ENCODE measurements at places on chromosomes 5 and 9.

DNA sequence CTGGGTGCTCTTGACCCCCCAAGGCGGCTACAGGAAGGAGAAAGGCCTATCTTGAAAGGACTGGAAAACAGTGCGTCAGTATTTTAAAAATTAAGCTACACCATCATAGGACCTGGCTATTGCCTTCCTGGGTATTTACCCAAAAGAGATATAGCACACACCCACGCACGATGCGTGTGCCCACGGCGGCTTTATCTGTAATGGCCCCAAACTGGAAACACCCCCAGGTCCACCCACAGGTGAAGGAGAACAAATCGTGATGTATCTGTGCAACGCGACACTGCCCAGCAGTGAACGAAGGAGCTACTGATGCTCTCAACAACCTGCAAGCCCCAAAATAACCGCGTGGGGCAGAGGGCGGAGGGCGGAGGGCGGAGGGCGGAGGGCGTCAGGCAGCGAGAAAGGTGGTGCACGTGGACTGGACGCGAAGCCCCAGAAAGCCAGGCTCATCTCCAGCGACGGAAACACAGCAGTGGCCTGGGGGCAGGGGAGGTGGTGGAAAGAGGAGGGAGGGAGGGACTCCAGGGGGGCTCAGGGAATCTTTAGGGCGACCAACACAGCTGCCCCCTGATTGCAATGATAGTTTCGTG lies 12.4 kb upstream of the PTGDS start:
- no peak for DNase-seq

DNA sequence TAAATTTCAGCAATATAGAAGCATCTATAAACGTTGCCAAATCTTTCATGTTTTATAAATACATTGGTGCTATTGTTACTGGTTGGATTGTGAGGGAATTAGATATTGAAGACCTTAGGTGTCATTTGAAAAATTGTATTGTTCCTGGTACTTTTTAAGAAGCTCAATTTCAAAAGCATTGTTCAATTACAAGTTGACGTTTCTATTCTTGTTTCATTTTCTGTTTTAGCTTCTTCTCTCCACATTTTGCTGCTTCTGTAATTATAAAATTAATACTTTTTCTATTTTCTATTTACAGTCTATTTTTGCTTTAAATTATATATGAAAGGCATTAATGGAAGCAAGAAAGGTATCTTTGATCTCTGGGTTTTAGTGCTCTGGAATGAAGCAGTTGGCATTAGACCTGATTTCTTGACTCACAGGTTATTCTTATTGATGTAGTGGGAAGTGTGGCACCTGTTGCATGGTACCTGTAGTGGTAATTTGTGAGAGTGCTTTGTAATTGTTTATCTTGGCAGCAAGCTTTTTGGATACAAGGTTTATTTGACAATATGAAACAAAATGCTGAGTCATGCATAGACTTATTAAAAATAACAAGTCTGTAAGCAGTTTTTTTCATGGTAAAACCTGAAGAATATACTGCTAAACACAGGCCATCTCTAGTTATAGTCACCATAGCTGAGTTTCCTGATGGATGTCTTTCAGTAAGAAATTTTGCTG lies 13.2 kb downstream of the MACIR start:
- no peak for DNase-seq

DNA sequence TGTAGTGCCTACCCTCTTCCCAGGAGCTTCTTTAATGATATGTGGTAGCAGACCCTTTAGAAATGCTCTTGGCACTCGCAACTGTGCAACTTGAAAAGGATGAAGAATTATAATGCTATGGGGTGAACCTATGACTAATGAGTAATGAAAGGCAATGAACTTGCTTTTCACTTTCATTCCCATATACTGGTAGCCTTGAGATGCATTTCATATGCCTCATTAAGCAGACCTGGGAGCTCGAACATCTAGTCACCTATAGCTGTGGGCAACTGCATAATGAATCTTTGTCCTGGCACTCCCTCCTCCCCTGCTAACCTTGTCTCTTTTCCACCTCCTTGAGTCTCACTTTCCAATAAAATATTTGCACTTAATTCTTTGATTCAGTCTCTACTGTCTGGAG lies 605.9 kb upstream of the DAB2 start:
- DNase-seq = no peak

DNA sequence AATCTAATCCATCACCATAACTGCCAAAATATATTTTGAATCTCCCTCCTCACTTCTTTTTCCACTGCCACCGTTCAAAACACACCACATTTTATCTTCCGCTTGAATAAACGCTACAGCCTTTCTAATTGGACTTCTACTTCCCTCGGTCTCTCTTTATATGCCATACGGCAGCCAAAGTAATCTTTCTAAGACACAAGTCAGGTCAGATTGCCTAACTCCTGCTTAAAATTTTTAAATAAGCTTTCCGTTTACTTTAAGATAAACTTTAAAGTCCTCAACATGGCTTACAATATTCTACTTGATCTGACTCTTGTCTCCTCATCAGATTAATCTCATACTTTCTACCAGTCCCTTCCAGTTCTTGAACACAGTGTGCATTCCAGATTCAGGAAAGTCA lies 9.7 kb downstream of the AFF4 start:
- no peak for DNase-seq

DNA sequence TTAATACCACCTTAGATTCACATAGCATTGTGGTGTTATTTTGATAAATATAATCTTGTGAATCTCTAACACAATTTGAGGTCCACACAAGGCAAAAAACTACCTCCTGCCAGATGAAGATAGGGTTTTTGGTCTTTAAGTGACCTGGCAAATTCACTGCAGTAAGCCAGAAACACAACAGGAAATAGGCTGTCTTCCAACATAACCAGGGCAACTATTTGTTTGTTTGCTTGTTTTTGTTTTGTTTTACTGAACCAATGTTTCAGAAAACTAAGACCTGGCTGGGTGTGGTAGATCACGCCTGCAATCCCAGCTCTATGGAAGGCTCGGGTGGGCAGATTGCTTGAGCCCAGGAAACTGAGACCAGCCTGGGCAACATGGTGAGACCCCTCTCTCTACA lies 95.5 kb downstream of the USP20 start:
- no peak for DNase-seq

GRCh38 chr5:68225911-68226545 lies 10.5 kb downstream of the PIK3R1 start:
- no peak for DNase-seq

GRCh38 chr9:31912636-31913035 lies 471.8 kb upstream of the ACO1 start:
- DNase-seq = no peak

- DNase-seq = no peak
Observed at GRCh38 chr9:78437806-78438205, 140.9 kb downstream of the PSAT1 start.

DNA sequence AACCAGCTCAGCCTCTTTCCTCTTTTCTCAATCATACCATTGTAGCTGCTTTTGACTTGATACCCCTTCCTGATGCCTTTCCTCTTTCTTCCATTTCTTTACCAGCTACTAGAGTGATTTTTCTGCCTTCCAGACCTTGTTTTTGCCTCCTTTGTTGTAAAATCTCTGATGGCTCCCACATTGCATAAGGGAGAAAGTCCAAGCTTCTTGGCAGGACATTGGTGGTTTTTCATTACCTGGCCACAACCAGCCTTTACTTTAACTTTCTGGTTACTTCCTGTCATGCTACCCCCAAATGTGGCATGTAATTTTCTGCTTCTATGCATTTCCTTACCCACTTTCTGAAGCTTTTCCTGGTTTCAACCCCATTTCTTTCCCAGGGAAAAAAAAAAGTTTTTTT lies 452.5 kb downstream of the TMEM38B start:
- DNase-seq = no peak

- DNase-seq = no peak
Observed at GRCh38 chr9:134738869-134739659, 97.5 kb downstream of the COL5A1 start.

DNA sequence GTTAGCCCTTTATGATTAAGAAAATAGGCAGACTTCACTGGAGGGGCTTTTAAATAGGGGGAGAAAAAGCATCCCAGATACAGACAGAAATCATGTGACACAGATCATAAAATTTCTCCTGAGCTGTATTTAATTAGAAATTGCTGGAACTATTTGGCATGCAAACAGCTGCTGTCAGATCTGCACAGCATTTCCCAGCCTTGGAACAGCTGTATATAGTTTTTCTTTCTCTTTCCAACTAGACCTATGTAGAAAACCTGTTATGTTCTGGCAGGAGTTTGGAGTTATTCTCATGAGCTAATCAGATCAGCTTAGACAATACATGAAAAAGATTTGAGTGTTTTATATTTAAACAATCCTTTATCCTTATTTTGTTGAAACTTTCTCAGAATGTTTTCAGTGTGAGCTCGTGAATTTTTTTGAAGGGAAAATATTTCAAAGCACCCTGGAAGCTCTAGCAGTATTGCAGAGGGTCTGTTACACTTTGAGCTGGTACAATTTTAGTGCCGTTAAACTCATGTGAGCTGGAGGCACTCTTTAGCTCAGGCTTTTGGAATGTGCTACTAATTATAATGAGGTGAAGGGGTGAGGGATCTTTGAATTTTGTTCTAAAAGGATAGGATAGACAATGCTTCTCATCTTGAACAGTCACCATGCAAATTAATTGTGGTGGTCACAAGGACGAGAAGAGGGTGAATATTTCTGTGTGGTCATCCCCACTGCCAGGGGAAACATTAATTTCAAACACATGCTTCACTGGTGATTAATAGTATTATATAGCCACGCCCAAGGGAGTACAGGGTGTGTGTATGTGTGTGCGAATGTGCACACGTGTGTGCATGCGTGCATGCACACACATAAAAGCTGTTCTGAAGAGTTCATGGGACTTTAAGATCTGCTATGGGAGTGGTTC lies 239.4 kb upstream of the FBXL7 start:
- DNase-seq = no peak

GRCh38 chr5:161544350-161544765 lies 2.2 kb downstream of the GABRB2 start:
- DNase-seq = no peak

DNA sequence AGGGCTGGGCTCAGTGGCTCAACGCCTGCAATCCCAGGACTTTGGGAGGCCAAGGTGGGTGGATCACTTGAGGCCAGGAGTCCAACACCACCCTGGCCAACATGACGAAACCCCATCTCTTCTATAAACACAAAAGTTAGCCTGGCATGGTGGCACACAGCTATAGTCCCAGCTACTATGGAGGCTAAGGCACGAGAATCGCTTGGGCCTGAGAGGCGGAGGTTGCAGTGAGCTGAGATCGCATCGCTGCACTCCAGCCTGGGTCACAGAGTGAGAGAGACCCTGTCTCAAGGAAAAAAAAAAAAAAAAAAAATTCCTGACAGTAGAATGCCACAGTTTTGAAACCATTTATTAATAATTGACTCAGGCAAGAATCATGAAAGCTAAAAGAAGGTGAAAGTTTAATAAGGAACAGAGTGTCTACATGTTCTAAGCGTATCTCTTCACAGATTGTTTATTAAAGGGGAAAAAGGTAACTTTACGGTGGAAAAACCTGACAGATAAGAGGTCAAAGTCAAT lies 5.7 kb upstream of the PTGR1 start:
- no peak for DNase-seq

Measured in stimulated activated CD8-positive, alpha-beta memory T cell treated with anti-CD3 and anti-CD28 coated beads, Interleukin-2, amount 100 ng/mL, for 1 hour (primary cell).